ENCODE measurements at places on chromosomes 12 and 14. TPM values are rescaled to one million over a fixed set of nuclear protein-coding genes. Genes with fewer than 3 reads are reported as not detected.

The KIF5A gene
- 0.98 TPM for total RNA-seq

The ZNF384 gene
- total RNA-seq = 49.5 TPM

The CACNA2D4 gene
- total RNA-seq = 10.2 TPM

The RNF212B gene
- total RNA-seq = not detected

The DICER1 gene
- total RNA-seq = 74.9 TPM

The TRHDE gene
- 43.2 TPM for total RNA-seq

The CLEC9A gene
- total RNA-seq = not detected

DNA sequence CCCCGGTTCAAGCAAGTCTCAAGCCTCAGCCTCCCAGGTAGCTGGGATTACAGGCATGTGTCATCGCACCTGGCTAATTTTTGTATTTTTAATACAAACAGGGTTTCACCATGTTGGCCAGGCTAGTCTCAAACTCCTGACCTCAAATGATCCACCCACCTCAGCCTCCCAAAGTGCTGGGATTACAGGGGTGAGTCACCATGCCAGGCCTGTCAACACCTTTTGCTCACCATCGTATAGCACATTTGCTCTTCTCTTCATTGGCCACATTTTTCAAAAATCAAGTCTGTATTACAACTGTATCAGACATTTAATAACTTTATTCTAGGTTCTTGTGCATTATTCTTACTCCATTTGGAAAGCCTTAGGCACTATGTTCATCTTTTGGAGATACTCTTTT is 50.3 kb downstream of the BCAT1 start:
- no peak overlapping the region for H3K4me3 ChIP-seq
- H3K27me3 ChIP-seq = peaks cover 20% of the 10 kb centered on the region
- no peaks in the 10 kb centered on the region for H3K36me3 ChIP-seq
- H3K4me1 ChIP-seq = no peaks in the 10 kb centered on the region

DNA sequence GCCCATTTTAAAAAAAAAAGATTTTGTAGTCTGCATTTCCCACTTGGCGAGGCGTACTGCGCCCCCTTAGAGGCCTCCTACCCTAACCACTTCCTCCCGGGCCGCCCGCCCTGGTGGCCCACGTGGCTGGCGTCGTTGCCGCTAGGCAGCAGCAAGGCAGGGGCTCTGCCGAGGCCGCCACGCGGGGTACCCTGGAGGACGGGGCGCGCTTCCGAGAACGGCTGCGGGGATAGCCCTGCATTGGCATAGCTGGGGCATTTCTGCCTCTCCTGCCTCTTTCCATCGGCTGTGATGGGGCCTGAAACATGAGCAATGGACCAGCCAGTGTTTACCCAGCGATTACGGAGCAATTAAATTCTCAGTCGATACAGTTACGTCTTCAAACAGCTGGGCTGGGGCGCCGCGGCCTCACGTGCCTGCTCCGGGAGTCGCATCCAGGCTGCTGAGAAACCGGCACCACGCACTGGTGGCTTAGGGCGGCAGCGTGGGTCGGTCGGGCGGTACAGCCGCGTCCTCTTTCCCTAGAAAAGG is 38.0 kb downstream of the IQSEC3 start:
- H3K27ac ChIP-seq = no peak overlapping the region
- H3K27me3 ChIP-seq = peaks cover 25% of the 10 kb centered on the region
- H3K4me1 ChIP-seq = no peaks in the 10 kb centered on the region
- no peak overlapping the region for H3K4me3 ChIP-seq
- DNase-seq = no peak
- H3K36me3 ChIP-seq = no peaks in the 10 kb centered on the region

- no peak overlapping the region for H3K4me3 ChIP-seq
- H3K27me3 ChIP-seq = no peaks in the 10 kb centered on the region
- peaks cover 18% of the 10 kb centered on the region for H3K4me1 ChIP-seq
- no peak for DNase-seq
Measured at GRCh38 chr14:50529288-50530179, 2.8 kb downstream of the MAP4K5 start.

DNA sequence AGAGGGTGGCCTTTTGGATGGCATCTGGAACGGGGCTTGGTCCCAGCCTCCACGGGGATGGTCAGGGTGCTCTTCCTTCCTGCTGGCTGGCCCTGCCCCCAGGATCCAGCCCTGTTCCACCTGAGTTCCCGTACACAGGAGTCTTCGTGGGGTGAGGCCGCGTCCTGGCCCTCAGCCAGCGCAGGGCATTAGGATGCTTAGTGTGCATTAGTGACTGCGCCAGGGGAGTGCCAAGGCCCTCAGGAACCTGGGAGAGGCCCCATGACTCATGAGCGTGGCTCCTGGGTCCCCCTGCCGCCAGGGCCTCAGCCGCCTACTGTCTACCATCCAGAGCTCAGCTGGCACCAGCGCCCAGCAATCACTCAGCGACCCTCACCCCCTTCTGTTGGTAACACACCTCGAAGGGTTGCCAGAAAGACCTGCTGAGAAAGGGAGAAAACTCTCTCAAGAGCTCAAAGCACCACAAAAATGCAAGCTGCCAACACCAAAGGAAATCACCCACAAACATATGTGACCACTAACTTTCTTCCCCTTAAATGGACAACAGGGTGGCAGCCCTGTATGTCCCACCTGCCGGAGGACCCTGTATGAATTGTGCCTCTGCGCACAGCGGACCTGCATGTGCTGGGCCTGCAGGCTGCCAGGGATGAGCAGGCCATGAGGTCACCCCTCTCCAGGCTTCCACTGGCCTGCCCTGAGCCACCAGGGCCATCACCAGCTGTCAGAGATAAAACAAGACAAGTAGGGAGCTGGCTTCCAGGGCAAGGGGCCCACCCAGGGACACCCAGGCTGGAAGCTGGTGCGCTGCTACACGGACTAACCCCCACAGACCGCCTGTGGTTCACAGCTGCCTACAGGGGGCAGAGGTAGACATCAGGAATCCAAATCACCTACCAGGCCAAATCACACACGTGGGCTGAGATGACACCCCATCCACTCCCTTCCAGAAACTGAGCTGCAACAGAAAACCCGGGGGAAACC is 28.7 kb downstream of the CCDC85C start:
- no peaks in the 10 kb centered on the region for H3K36me3 ChIP-seq
- H3K27me3 ChIP-seq = no peaks in the 10 kb centered on the region
- peaks cover 37% of the 10 kb centered on the region for H3K4me1 ChIP-seq
- H3K27ac ChIP-seq = peak overlapping the region; percentile 84

- H3K27me3 ChIP-seq = no peaks in the 10 kb centered on the region
- H3K36me3 ChIP-seq = no peaks in the 10 kb centered on the region
- no peak overlapping the region for H3K27ac ChIP-seq
- no peak for DNase-seq
- no peaks in the 10 kb centered on the region for H3K4me1 ChIP-seq
Measured at GRCh38 chr12:103827911-103828391, 13.1 kb downstream of the NT5DC3 start.

- no peaks in the 10 kb centered on the region for H3K27me3 ChIP-seq
- DNase-seq = no peak
- H3K27ac ChIP-seq = no peak overlapping the region
- no peak overlapping the region for H3K4me3 ChIP-seq
- no peaks in the 10 kb centered on the region for H3K4me1 ChIP-seq
- H3K36me3 ChIP-seq = no peaks in the 10 kb centered on the region
Measured at GRCh38 chr12:46205294-46205693, 63.5 kb downstream of the SLC38A1 start.

- no peak overlapping the region for H3K27ac ChIP-seq
- H3K36me3 ChIP-seq = no peaks in the 10 kb centered on the region
- no peaks in the 10 kb centered on the region for H3K4me1 ChIP-seq
- H3K27me3 ChIP-seq = peaks cover 28% of the 10 kb centered on the region
Measured at GRCh38 chr12:113555226-113555625, 83.6 kb upstream of the LHX5 start.

GRCh38 chr12:76864791-76865400 is 13.9 kb downstream of the CSRP2 start:
- H3K27ac ChIP-seq = no peak overlapping the region
- H3K27me3 ChIP-seq = no peaks in the 10 kb centered on the region
- no peak overlapping the region for H3K4me3 ChIP-seq
- no peaks in the 10 kb centered on the region for H3K4me1 ChIP-seq
- H3K36me3 ChIP-seq = no peaks in the 10 kb centered on the region
- no peak for DNase-seq

DNA sequence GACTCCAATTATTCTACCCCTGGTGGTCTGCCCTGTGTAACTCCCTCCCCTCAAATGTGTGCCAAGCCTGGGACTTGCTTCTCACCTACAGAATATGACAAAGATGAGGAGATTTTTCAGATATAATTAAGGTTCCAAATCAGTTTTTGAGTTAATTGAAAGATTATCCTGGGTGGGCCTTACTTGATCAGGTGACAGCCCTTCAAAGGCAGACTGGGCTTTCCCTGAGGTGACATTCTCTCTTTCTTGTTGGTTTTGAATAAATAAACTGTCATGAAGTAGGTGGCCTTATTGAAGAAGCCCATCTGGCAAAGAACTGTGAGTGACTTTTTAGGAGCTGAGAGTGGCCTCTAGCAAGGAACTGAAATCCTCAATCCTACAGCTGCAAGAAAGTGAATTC is 106.0 kb downstream of the BRMS1L start:
- no peaks in the 10 kb centered on the region for H3K36me3 ChIP-seq
- no peaks in the 10 kb centered on the region for H3K27me3 ChIP-seq
- DNase-seq = no peak
- no peak overlapping the region for H3K27ac ChIP-seq

DNA sequence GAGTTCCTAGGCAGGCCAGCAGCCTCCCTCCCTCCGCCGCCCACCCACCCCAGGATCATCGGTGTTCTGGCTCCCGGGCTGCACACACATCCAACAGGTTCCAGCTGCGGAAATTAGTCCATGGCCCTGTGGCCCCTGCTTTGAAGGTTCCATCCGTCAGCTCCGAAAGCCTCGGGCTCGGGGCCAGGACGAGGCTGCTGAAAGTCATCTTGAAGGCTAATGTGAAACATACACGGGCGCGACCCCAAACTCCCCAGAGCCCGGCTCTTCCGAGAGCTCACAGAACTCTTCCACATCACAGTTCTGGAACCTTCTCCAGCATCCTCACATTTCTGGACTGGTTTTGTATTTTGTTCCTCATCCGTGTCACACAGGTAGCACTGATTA is 19.8 kb downstream of the KDM2B start:
- no peak overlapping the region for H3K27ac ChIP-seq
- no peaks in the 10 kb centered on the region for H3K4me1 ChIP-seq
- DNase-seq = no peak
- peak overlapping the region; percentile 1 for H3K4me3 ChIP-seq
- no peaks in the 10 kb centered on the region for H3K27me3 ChIP-seq

DNA sequence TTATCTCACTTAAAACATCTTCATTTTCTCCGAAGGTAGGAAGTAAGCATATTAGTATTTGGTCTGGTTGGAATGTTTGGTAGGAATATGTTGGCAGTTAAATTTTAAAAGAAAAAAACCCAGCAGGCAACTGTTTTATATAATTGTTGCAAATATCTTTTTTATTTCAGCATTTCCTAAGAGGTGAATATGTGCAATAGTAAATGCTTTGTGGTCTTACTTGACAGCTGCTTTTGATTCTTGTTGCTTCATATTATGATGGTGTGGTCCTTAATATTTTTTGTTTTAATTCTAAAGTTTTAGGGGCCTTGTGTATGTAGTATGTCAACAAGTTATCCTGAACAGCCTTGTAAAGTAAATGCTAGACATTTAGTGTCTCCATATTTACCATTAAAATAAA is 6.3 kb downstream of the TRAFD1 start:
- no peak overlapping the region for H3K4me3 ChIP-seq
- H3K27ac ChIP-seq = no peak overlapping the region
- no peak for DNase-seq
- peaks cover 17% of the 10 kb centered on the region for H3K4me1 ChIP-seq
- H3K27me3 ChIP-seq = no peaks in the 10 kb centered on the region
- no peaks in the 10 kb centered on the region for H3K36me3 ChIP-seq

GRCh38 chr14:98711453-98711852 is 560.5 kb downstream of the BCL11B start:
- no peak overlapping the region for H3K27ac ChIP-seq
- DNase-seq = no peak
- H3K4me3 ChIP-seq = no peak overlapping the region
- no peaks in the 10 kb centered on the region for H3K36me3 ChIP-seq

DNA sequence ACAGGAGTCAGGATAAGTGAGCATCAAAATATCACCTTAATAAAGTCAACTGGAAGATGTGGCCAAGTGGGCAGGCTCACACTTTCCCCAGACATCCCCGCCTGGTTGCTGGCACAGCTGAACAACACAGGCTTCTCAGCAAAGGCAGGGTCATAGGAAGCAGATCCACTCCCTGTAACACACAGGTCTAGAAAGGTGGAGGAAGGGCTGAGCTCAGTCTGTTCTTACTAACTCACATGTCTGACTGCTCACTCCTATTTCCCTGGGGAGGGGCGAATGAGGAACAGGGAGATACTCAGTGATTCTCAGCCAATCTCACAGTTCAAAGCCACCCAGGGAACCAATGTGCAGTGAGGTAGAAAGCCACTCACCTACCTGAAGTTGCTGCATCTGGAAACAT is 45.0 kb upstream of the AMN1 start:
- no peak overlapping the region for H3K4me3 ChIP-seq
- H3K4me1 ChIP-seq = no peaks in the 10 kb centered on the region
- peak overlapping the region; percentile 53 for H3K27ac ChIP-seq
- no peaks in the 10 kb centered on the region for H3K36me3 ChIP-seq
- H3K27me3 ChIP-seq = no peaks in the 10 kb centered on the region

- no peaks in the 10 kb centered on the region for H3K36me3 ChIP-seq
- H3K27me3 ChIP-seq = no peaks in the 10 kb centered on the region
- peak overlapping the region; percentile 9 for H3K4me3 ChIP-seq
Measured at GRCh38 chr12:109467978-109468676, 9.0 kb downstream of the KCTD10 start.

All from breast epithelium (tissue), 4 donors.